Left lobe of liver (tissue), 2 donors: ENCODE measurements at places on chromosomes 6 and 20. TPM values are rescaled to one million over a fixed set of nuclear protein-coding genes. Genes with fewer than 3 reads are reported as not detected.
A peak's percentile ranks its signal among the peaks of the same experiment; 100 is the strongest.

GRCh38 chr20:50194831-50195523 is 4.3 kb downstream of the CEBPB start:
- peak; percentile 75 for DNase-seq

DNA sequence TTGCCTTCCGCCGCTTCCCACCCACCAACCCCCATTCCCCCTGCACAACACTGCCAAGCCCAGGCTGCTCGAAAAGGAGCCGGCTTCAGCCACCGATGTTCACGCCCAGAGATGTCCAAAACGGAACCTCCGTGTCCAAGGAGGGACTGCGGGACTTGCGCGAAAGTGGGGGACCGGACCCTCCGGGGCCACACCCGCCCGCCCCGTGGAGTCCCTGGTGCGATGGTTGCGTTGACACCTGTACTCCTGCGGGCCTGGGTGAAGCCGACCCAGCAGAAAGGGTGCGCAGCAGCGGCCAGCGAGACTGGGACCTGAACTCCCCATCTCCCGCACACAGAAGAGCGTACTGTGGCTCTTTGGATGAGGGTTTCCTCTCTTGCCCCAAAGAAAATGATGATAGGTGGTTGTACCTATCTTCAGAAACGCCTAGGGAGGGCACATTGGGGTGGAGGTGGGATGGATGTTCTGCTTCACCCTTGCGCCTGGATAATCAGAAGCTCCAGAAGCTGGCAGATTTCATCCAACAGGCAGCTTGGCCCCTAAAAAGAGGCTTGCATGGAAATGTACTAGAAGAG is 1.9 kb upstream of the VGLL2 start:
- DNase-seq = no peak

- DNase-seq = no peak
Measured at GRCh38 chr20:23318347-23318746, 32.2 kb upstream of the NXT1 start.

- no peak for DNase-seq
Measured at GRCh38 chr20:38810926-38811630, 5.6 kb downstream of the PPP1R16B start.

DNA sequence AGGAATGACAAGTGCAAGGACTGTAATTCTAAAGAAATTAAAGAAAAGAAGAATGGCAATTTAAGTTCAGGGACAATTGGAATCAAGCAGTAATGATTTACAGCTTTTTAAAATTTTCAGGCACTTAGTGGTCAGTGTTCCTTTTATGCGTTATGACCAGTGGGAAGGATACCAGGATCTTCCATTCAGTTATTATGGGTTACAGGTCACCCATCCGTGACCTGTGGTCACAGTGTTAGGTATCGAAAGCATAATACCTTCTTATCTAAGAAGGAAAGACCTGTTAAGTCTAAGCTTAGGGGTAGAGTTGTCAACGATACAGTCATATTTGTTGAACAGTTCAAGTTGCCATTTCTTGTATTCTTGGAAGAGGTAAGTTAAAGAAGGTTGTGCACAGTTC is 253.8 kb downstream of the LAMA2 start:
- no peak for DNase-seq

- DNase-seq = no peak
Measured at GRCh38 chr20:57479196-57479595, 45.7 kb downstream of the CTCFL start.

DNA sequence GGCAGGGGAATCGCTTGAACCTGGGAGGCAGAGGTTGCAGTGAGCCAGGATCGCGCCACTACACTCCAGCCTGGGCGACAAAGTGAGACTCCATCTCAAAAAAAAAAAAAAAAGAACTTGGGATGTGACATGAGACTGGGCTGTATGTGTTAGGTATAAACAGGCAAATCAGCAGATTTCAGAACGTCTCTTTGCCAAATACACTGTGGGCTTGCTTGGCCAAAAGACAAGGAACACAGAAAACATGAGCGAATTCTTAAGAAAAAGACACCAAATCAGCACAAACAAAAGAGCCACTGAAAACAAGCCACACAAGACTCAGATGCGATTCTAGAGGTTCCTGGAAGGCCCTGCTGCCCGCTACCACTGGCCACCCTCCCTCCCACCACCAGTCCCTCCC is 12.5 kb downstream of the ETV7 start:
- no peak for DNase-seq

GRCh38 chr6:116314878-116315277 is 35.1 kb upstream of the TSPYL1 start:
- DNase-seq = no peak

GRCh38 chr20:42857446-42857845 is 332.3 kb downstream of the PTPRT start:
- DNase-seq = no peak

DNA sequence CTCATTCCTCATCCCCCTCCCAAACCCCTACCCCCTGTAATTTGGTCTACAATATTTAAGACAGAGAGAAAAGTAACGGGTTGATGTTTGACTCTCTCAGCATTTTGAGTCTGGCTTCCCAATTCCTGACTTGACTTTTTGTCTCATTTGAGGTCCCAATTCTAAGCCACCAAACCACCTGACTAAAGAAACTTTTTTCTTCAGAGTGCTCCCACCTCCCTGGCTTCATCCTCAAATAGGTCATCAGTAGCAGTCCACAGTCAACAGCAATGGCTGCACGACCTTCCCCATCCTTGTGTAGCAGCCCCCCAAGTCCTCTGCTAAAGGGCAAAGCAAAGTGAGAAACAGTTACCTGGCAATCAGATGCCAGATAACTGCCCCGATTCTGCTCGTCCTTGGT is 1.8 kb downstream of the PLEKHG1 start:
- no peak for DNase-seq

RHAG gene
- total RNA-seq = 0.38 TPM

BHLHE23 gene
- total RNA-seq = not detected

DEFB132 gene
- 0.15 TPM for total RNA-seq

NOL4L gene
- total RNA-seq = 5.8 TPM

APOM gene
- total RNA-seq = 97.1 TPM
